Fibroblast of the aortic adventitia (primary cell): ENCODE measurements at places on chromosomes 16 and 17.

GRCh38 chr17:42282478-42283080 lies 5.7 kb upstream of the STAT5A start:
- DNase-seq = no peak

DNA sequence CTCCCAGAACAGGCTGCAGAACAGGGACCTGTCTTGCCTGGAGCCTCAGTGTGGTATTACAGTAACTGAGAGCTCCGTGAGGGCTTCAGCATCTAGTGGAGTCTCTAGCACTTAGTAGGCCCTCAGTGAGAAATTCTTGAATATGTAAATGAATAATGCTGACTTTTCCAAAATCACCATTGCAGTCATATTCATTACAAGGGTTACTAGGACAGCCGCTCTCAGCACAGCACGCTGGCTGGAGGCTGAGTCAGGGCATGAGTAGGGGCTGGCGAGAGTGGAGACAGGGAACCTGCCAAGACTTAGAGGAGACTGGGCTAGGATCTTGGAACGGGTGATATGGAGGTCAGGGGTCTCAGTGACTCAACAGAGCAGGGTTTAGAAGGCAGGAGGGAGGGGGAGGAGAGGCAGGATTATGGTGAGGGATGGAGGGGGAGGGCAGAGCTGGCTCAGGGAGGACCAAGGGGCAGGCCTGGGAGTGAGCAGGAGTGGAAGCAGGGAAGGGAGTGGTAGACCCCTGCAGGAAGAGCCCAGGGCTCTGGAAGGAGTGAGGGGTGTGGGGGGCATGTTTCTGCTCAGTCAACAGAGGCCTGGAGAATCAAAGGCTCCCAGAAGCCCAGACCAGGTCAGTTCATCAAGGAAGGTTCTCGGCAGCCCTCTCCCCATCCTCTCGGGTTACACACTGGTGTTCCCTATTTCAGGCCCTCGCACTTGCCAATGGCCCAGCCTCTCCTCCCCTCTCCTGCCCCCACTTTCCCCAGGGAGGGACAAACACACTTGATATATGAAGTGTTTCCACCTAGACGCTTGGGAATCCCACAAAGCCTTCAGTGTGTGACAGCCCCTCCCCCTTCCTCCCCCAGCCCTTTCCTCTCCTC lies 42.3 kb downstream of the FZD2 start:
- peak; percentile 99 for DNase-seq

GRCh38 chr16:79437764-79438751 lies 162.5 kb downstream of the MAF start:
- no peak for DNase-seq

DNA sequence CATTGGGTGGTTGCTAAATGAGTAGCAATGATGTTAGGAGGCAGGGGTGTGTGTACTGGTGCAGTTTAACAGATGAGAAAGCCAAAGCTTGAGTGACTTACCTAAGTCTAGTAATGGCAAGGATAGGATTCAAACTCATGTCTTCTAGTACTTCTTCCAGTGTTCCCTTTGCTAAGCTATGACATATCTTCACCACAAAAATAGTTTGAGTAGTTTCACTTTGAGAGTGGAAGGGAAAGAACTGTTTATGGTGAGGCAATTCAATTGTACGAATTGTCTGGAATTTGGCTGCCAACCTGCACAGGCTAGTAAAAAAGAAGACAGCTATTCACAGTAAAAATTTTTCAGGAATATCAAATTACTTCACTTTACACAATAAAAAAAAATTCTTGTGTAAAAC lies 138.0 kb downstream of the NLK start:
- peak; percentile 57 for DNase-seq

GRCh38 chr16:85350146-85350728 lies 238.0 kb upstream of the CIBAR2 start:
- DNase-seq = no peak

GRCh38 chr16:28974007-28974436 lies 556 bp upstream of the SPNS1 start:
- DNase-seq = peak; percentile 74

GRCh38 chr16:29920288-29921033 lies 5.6 kb downstream of the KCTD13 start:
- no peak for DNase-seq

DNA sequence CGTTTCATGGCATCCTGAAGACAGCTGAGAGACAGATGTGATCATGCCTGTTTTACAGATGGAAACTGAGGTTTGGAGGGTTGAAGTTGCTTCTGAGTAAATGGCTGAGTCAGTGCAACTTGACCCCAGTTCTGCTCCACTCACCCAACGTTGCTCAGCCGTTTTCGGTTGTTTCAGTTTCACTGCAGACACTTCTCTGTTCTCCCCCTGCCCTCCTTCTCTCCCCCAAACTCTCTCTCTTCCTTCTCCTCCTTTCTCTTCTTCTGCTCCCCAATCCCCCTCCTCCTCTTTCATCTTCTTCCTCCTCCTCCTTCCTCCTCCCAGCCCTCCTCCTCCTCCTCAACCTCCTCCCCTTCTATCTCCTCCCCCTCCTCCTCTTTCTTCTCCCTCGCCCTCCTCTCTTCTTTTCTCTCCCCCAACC lies 9.4 kb upstream of the CEP20 start:
- peak; percentile 29 for DNase-seq

DNA sequence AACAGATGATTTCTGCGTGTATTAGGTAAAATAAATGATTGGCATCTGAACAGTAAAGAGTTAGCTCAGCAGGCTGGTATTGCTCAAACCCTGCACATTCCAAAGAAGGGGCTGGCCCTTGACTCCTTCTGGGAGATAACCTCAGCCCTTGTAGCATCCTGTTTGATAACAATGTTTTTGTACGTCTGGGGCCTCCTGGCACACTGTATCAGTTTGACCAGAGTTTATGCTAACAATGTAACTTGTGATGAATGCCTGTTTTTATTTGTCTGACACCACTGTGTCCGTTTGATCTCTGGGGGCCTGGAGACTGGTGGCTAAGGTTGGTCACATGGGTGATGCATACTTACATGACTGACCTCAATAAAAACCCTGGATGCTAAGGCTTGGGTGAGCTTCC lies 43.8 kb upstream of the NDRG4 start:
- peak; percentile 47 for DNase-seq
